ENCODE measurements at places on chromosomes 16 and 17. TPM values are rescaled to one million over a fixed set of nuclear protein-coding genes. Genes with fewer than 3 reads are reported as not detected.

DNA sequence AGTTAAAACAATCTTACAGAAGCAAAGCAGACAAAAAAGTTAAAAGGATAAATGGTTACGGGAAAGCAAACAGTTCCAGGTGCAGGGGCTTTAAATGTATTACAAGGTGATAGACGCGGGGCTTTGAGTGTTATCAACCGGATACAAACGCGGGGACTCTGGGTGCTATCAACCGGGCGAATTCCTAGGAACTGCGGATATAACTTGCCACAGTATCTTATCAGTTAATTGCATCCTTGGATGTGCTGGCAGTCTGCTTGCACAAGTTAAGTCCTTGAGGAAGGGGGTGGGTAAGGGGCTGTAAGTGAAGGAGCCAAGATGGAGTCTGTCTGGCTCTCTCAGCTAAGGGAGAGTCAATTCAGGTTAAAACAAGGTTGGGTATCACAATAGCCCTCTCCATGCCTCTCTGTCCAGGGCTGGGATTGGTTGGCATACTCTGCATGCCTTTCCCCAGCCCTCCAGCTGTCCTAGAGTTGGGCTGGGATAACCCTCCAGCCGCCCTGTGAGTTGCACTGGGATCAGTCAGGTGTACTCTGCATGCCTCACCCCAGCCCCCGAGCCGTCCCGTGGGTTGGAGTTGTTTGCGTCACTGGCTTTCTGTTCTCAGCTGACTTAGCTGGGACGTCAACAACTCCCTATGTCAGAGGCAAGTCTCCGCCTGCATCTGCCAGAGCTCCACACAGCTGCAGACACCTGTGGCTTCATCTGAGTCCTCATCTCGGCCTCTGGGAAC is 40.9 kb downstream of the TMEM235 start:
- no peak overlapping the region for H3K27ac ChIP-seq
- peaks cover 5% of the 10 kb centered on the region for H3K4me1 ChIP-seq
- H3K27me3 ChIP-seq = peaks cover 43% of the 10 kb centered on the region
- H3K4me3 ChIP-seq = no peak overlapping the region
- DNase-seq = peak; percentile 92
- no peaks in the 10 kb centered on the region for H3K36me3 ChIP-seq

- no peak for DNase-seq
- H3K27me3 ChIP-seq = no peaks in the 10 kb centered on the region
- H3K4me1 ChIP-seq = peaks cover 8% of the 10 kb centered on the region
- no peak overlapping the region for H3K27ac ChIP-seq
Observed at GRCh38 chr16:24164416-24164815, 91.7 kb upstream of the CACNG3 start.

DNA sequence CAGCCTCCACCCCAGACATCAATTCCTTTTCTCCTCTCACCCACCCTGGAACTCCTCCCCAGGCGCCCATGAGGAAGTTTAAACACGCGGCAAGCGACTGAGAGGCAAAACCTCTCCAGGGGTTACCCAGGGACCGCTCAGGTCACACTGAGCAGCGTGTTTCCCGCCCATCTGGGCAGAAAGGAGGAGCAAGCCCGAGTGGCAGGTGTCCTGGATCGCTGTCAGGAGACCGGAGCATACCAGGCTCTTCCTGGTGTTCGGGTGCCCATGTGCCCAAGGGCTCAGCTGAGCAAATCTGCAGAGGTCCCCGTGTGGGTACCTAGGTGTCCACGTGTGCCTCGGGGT is 491 bp downstream of the SLC25A19 start:
- no peaks in the 10 kb centered on the region for H3K36me3 ChIP-seq
- H3K27me3 ChIP-seq = no peaks in the 10 kb centered on the region
- H3K4me3 ChIP-seq = peak overlapping the region; percentile 71
- DNase-seq = no peak

DNA sequence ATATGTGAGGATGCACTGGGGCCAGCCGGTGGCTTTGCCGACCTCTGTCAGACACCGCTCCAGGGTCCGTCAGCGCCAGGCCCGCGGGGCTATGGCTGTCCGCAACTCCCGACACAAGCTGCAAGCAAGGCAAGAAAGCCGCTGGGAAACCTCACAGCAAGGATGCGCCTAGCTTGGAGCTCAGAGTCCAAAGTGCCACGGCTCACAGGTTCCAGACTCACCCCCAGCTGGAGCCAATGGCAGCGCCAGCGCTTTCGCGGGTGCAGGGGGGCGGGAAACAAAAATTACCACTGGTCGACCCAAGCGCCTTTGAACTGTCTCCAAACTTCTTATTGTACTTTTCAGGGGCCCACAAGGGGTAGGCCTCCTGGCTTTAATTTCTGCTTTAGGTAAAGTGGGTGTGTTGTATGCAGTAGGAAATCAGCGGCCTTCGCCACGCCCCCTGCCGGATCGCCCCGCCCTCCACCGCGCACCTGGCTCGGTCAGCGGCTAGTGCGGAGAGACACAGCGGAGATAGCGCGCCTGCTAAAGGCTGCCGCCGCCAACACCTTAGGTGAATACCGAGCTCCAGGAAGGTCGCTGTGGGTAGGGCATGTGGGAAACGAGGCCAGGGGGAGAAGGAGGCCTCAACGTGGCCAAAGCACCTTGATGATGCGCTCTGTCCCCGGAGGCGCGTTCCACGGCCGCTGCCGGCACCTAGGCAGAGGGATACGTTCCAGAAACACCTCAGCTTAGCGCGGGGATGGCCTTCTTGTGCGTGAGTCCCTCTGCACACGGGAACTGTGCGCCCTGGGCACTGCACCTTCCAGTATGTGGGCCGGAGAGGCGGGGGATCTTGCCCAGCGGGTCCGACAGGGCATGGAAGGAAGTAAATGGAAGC is 61.0 kb upstream of the RBL2 start:
- H3K4me3 ChIP-seq = no peak overlapping the region
- no peaks in the 10 kb centered on the region for H3K36me3 ChIP-seq
- no peak overlapping the region for H3K27ac ChIP-seq
- peaks cover 4% of the 10 kb centered on the region for H3K27me3 ChIP-seq
- H3K4me1 ChIP-seq = peaks cover 4% of the 10 kb centered on the region

GRCh38 chr17:79990051-79990592 is 45.5 kb downstream of the TBC1D16 start:
- DNase-seq = no peak
- H3K36me3 ChIP-seq = no peaks in the 10 kb centered on the region
- peaks cover 56% of the 10 kb centered on the region for H3K4me1 ChIP-seq
- no peaks in the 10 kb centered on the region for H3K27me3 ChIP-seq

GRCh38 chr16:17467923-17468540 is 2.7 kb downstream of the XYLT1 start:
- no peaks in the 10 kb centered on the region for H3K4me1 ChIP-seq
- peak overlapping the region; percentile 90 for H3K27ac ChIP-seq
- H3K36me3 ChIP-seq = no peaks in the 10 kb centered on the region
- H3K4me3 ChIP-seq = peak overlapping the region; percentile 97
- peak; percentile 94 for DNase-seq

DNA sequence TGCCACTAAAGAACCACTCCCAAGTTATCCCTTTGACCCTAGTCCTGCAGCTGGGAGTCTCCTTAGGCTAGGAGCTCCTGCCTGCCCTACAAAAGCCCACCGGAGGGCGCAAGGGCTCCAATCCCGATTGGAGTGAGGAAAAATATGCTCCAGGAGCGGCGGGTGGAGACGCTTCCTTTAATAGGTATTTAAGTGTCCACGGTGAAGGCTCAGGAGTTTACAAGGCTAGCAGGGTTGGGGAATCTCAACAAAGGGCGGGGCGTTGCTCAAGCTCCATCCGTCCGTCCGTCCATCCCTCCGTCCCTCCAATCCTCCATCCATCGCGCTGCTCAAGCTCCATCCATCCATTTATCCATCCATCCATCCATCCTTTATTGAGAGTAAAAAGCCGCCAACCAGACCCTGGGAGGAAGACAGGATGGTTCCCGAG is 556 bp upstream of the SPNS1 start:
- H3K27ac ChIP-seq = peak overlapping the region; percentile 85
- H3K36me3 ChIP-seq = peaks cover 9% of the 10 kb centered on the region
- no peak for DNase-seq
- peak overlapping the region; percentile 91 for H3K4me3 ChIP-seq
- peaks cover 11% of the 10 kb centered on the region for H3K4me1 ChIP-seq

- H3K27me3 ChIP-seq = no peaks in the 10 kb centered on the region
- peaks cover 36% of the 10 kb centered on the region for H3K36me3 ChIP-seq
- no peak overlapping the region for H3K27ac ChIP-seq
- DNase-seq = no peak
Observed at GRCh38 chr17:75812096-75813013, 27.7 kb downstream of the UNK start.

DNA sequence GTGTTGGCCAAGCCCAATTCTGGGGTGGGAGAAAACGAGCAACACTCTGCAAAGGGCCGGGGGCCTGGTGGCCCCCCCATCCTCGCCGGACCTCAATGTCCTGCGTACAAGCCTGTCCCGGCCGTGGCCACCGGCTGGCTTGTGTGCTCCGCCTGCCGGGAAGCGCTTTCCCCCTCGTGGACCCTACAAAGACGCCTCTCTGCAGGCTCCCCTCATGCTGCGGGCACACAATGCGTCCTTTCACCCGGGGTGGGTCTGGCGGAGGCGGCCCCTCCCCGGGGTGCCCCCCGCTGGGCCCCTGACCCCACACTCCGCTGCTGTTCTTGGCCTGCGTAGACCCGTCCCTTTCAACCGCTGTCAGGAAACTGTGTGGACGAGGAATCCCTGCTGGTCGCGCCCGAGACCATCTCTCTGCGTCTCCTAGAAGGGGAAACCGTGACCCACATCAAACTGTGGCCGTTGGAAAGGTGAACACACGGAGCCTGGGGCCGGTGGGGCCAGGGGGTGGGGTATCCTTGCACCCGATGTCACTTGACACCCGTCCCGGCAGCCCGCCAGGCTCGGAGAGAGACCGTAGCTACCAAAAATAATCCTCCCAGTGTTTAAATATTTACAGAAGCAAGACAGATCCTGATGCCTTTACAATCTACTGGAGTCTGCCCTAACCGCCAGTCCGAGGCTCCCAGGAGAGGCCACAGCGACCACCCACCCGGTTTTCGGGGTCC is 43.6 kb downstream of the TBC1D16 start:
- H3K36me3 ChIP-seq = no peaks in the 10 kb centered on the region
- peak overlapping the region; percentile 33 for H3K4me3 ChIP-seq
- peak overlapping the region; percentile 12 for H3K27ac ChIP-seq

DNA sequence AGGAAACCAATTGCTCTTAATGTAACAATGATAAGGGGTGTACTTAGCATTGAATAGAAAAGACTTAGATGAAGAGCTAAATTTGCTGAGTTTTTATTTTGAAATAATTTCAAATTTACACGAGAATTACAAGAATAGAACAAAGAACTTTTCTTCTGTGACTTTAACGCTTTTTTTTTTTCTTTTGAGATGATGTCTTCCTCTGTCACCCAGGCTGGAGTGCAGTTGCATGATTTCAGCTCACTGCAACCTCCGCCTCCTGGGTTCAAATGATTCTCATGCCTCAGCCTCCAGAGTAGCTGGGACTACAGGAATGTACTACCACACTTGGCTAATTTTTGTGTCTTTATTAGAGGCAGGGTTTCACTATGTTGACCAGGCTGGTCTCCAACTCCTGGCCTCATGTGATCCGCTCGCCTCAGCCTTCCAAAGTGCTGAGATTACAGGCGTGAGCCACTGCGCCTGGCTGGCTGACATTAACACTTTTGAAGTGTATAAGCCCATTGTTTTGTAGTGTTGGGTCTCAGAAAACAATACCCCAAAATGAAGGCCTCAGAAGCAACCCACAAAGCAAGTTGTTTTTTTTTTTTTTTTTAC is 2.1 kb downstream of the TEN1 start:
- H3K27me3 ChIP-seq = no peaks in the 10 kb centered on the region
- no peak overlapping the region for H3K4me3 ChIP-seq
- H3K4me1 ChIP-seq = peaks cover 27% of the 10 kb centered on the region
- no peak for DNase-seq
- H3K36me3 ChIP-seq = no peaks in the 10 kb centered on the region

GRCh38 chr17:33012522-33013033 is 20.9 kb downstream of the SPACA3 start:
- no peak overlapping the region for H3K4me3 ChIP-seq
- H3K36me3 ChIP-seq = no peaks in the 10 kb centered on the region
- no peak for DNase-seq

DNA sequence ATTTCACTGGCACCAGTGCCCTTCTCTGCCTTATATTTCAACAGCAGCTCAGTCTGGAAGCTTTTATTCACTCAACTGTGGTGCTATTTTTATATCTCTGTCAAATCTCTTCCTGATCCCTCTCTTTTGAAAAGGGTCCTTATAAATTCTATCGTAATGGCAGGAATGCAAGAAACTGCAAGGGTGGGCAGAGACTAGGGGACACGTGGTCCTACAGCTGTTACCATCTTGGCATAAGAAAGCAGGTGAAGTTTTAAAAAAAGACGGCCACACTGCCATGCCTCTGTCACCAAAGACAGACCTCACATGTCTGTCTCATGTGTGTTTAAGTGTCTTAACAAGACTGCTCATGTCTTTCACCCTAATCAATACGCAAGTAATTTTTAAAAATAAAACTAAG is 368.4 kb upstream of the CDH11 start:
- DNase-seq = no peak
- no peaks in the 10 kb centered on the region for H3K27me3 ChIP-seq
- H3K4me1 ChIP-seq = no peaks in the 10 kb centered on the region
- H3K27ac ChIP-seq = no peak overlapping the region
- no peak overlapping the region for H3K4me3 ChIP-seq
- H3K36me3 ChIP-seq = no peaks in the 10 kb centered on the region

- peaks cover 19% of the 10 kb centered on the region for H3K4me1 ChIP-seq
- no peaks in the 10 kb centered on the region for H3K27me3 ChIP-seq
- H3K36me3 ChIP-seq = no peaks in the 10 kb centered on the region
- no peak for DNase-seq
Observed at GRCh38 chr17:57808882-57809281, 41.0 kb downstream of the MRPS23 start.

- no peak overlapping the region for H3K4me3 ChIP-seq
- DNase-seq = no peak
- H3K27me3 ChIP-seq = no peaks in the 10 kb centered on the region
- no peaks in the 10 kb centered on the region for H3K4me1 ChIP-seq
Observed at GRCh38 chr17:62980842-62981241, 14.8 kb downstream of the TANC2 start.

The OTOP2 gene
- total RNA-seq = 0.36 TPM

The ABAT gene
- total RNA-seq = 6.4 TPM

The ALDOC gene
- 30.0 TPM for total RNA-seq

The TLCD3B gene
- not detected for total RNA-seq

The CIBAR2 gene
- not detected for total RNA-seq

The PARD6A gene
- total RNA-seq = 14.7 TPM

Measured in sigmoid colon (tissue), 7 donors.